ENCODE measurements at places on chromosomes 16 and 17.

GRCh38 chr17:20059728-20060188 is 50.6 kb downstream of the SPECC1 start:
- DNase-seq = no peak

GRCh38 chr17:1486802-1487695 is 5.4 kb downstream of the MYO1C start:
- peak; percentile 25 for DNase-seq

- no peak for DNase-seq
Observed at GRCh38 chr16:18942061-18942460, 15.9 kb upstream of the SMG1 start.

DNA sequence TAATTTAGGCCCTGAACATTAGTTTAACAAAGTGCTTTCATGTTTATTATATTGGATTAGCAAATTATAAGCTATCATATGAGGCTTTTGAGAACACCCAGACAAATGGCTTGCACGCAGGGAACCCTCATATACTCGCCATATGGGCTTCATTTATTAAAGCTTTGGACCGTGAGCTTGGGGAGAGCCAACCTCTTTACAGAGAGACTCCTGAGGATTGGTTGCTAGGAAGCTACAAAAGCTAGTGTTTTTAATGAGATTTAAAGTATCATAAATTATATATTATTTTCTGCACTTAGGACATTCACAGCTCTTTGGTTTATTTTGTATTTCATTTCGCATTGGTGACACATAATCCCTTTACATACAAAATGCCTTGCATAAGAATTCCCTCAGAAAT is 193.8 kb upstream of the TOX3 start:
- DNase-seq = no peak
